NCI-H1694 treated with DMSO at 0.1 percent for 48 hours (cell line): ENCODE measurements at places on chromosomes 5 and 9.

GRCh38 chr5:109335114-109335513, 74.7 kb downstream of the PJA2 start:
- no peak for DNase-seq

DNA sequence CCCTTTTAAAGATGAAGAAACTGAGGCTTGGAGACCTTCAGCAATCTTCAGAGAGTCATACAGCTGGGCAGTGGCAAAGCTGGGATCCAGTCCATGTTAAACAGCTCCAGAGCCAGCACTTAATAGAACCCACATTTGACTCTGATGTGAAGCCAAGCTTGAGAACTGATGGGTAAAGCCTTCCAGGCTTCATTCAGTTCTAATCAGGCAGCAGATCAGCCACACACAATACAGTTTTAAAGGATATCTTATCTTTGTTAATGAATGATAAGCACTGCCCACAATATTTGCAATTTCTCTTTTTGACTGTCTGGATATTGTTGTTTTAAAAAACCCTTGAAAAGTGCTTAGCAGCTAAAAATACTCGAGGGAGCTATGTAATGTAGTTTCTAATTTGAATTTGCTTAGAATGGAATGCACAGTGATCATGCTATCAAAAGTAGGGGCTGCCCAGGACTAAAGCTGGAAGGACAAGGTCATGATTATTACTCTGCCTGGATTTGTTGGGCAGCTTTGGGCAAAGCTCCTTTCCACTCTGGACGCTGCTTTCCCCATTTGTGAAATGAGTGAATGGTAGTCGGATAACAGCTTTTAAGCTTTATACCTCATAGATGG, 31.3 kb upstream of the HTR4 start:
- DNase-seq: no peak

GRCh38 chr9:33445389-33446239, 1.8 kb downstream of the AQP3 start:
- no peak for DNase-seq

- no peak for DNase-seq
Measured at GRCh38 chr5:167143716-167144115, 1147.7 kb upstream of the WWC1 start.

DNA sequence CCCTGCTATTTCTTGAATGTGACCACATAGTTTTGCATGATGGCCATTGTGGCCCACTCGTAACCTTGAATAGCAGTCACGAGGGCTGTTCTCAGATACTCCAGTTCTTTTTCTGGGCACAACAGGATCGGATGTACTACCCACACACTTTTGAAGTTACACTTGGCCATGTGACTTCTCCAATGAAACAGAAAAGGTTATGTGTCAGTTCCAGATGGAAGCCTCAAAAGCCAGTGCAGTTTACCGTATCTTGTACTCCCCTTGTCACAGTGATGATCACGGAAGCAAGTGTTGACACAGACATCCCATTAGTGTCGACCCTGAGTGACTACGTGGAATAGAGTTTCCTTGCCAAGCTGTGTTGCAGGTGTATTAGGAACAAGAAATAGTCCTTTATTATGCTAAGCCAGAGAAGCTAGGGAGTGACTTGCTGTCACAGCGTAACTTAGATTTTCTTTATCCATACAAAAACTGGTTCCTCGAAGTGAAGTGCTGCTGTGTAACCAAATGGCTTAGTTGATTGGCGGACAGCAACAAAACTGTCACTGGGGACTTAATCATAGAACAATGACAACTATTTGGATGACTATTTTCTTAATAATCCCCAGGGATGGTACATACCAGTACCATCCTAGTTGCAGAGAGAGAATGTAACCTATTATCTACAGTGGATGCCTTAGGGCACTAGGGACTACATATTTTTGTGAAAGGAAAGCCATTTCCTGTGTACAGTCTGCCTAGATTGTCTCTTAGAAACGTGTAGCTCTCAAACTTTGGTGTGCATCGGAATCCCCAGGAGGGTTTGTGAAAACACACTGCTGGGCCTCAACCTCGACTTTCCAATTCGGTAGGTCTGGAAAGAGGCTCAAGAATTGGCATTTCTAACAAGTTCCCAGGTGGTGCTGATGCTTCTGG, 90.1 kb upstream of the DMRT1 start:
- no peak for DNase-seq
